A549 treated with CORT108297 at 1 μM for 4 hours (cell line): ENCODE measurements at places on chromosomes 3 and 15. TPM values are rescaled to one million over a fixed set of nuclear protein-coding genes. Genes with fewer than 3 reads are reported as not detected.

MRAS gene
- total RNA-seq, result 8.1 to 11.7 TPM (median 10.5 TPM) in 5 replicates

TMC3 gene
- not detected in 5 replicates for total RNA-seq

GPR15 gene
- total RNA-seq, result not detected in 5 replicates

MYL3 gene
- total RNA-seq, result 0.12 to 0.25 TPM in 2 of 5 replicates, not detected in the others

SLC28A1 gene
- 0.05 TPM in 2 of 5 replicates, not detected in the others for total RNA-seq

TMEM207 gene
- total RNA-seq, result not detected in 5 replicates

AGBL1 gene
- not detected in 5 replicates for total RNA-seq

GOLGA8G gene
- not detected in 5 replicates for total RNA-seq

PLA2G4F gene
- total RNA-seq, result not detected in 5 replicates
